ENCODE measurements at places on chromosomes 4 and X. TPM values are rescaled to one million over a fixed set of nuclear protein-coding genes. Genes with fewer than 3 reads are reported as not detected.

DNA sequence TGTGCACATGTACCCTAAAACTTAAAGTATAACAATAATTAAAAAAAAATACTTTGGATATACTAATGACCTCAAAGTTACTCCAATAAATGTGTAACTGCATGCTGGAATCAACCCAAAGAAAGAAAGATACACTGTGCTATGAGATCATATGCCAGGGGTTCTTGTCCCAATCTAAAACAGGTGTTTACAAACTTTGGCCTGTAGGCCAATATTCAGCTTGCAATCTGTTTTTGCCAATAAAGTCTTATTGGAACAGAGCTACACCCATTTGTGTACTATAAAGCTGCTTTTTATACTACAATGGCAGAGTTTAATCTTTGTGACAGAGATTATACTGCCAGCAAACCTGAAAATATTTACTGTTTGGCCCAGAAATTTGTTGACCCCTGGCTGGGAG is 138.8 kb upstream of the AFF2 start:
- no peak for DNase-seq

- no peak for DNase-seq
These were observed 17.7 kb downstream of the ACSL1 start for GRCh38 chr4:184807797-184808712.

DNA sequence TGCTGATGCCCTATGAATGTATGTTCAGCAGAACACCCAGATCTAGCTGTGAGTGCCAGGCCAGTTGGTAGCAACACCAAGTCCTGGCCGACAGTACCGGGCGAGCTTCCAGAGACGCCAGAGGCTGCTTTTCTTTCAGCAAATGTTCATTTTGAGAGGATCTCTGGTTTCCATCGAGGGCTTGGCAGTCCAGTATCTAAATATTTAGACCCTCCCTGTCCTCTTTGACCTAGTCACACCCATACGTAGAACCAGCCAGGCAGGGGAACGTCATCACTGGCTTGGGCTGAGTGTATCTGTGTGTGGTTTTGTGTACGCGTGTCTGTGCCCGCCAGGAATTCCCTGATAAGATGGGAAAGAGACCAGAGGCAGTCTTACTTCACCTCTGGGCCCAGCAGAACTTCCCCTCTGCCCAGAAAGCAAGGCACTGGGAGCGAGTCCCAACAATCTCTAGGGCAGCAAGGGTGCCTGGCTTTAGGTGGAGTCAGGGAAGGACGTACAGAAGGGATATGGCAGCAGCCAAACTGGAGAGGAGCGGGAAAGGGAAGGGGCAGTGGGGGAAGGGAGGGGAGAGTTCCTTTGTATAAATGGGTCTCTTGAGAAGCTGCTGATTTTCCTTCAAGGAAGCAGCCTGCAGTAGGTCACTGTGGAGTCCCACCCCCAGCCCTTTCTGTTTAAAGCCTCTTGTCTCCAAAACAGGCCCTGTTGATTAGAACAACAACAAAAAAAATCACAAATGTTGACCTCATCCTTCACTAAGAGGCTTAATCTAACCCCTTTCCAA is 15.0 kb upstream of the ELF4 start:
- peak; percentile 91 for DNase-seq

DNA sequence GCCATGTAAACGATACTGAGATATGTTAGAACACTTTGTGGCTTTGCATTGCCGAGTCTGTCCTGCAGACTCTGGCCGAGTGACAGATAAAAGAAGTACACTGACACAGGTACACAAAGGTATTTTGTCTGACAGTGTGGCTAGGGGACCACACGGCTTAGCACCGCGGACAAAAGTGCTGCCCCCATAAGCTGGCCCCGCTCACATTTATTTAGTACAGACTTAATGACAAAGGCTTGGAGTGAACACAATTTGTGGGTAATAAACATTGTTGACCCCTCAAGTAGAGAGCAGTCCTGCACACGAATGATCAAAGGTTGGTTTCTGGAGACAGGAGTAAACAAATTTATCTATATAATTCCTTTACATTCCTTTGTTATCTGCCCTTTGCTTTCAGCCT is 976.8 kb downstream of the TRAM1L1 start:
- no peak for DNase-seq

DNA sequence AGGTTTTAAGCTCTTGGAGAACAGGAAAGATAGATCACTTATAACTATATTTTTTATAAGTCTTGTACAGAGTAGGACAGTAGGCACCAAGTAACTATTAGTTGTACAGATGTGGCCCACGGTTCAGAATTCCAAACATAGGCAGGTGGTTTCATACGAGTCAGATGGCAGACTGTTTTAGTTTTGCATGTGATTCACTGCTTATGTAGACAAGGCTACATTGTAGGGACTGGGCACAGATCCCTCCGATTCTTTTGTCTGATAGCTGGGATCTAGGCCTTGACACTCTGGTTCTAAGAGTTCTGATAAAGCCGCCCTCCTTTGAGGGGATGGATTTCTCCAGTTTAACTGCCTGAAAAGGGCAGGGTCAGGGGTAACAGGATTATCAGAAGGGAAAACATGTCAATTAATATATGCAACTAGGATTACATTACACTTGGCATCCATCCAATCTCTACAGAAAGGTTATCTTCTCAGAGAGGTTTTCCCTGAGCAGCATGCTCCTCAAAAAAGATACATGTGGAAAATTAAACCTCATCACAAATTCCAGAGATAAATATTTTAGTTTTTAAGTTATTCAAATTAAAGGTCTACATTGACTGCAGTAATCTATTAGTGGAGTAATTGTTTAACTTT is 87.8 kb downstream of the SPRY1 start:
- no peak for DNase-seq

GRCh38 chr4:158859661-158860060 is 90.8 kb downstream of the FNIP2 start:
- DNase-seq, result no peak

DNA sequence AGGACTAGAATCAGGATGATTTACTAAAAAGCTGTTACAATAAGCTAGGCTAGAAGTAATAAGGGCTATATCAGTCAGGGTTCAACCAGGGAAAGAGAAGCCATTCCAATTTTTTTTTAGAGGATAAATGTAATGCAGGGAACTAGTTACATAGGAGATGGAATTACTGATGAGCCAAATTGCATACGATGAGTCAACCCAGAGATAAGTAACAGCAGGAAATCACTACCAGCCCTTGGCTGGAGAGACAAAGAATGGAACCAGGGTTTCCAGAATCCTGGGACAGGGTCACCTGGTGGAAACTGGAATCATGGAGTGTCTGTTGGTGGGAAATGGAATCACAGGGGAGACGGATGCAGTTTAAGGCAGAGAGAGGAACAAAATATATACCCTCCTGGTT is 13.1 kb upstream of the MAGEA4 start:
- DNase-seq, result no peak

GRCh38 chrX:19682712-19683331 is 167.5 kb upstream of the MAP3K15 start:
- DNase-seq, result peak; percentile 80

DNA sequence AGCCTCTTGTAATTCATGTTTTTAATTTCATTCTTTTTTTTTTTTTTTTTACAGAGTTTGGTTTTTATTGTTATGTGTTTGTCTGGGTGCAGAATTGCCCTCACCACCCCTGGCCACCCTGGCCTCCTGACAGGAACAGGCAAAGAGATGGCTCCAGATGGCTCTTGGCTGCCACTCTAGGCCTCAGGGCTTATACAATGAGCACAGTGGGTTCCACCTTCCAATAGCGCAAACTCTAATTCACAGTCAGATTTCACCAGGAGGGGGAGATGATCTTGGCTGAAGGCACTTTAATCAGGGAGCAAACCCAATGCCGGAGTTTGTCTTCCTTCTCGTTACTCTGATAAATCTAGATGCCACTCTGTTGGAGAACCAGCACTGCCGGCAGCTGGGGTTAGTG is 24.8 kb downstream of the CPE start:
- DNase-seq, result no peak

GRCh38 chrX:153969904-153970356 is 1.7 kb downstream of the HCFC1 start:
- no peak for DNase-seq

DNA sequence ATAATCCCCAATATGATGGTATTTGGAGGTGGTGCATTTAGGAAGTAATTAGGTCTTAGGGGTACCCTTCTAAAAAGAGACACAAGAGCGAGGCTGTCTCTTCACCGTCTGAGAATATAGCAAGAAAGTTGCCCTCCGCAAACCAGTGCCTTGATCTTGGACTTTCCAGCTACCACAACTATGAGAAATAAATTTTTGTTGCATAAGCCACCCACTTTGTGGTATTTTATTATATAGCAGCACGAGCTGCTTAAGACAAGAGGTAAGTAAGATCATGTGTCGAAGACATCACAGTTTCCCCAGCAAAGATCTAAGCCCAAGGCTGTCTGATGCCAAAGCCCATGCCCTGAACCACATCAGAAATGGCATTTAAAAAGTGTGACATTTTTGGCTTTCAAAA is 9.6 kb upstream of the EXOSC9 start:
- DNase-seq, result no peak

GRCh38 chrX:107924136-107924746 is 57.9 kb downstream of the TEX13B start:
- no peak for DNase-seq

GPR143 gene
- polyA plus RNA-seq, result not detected

GRIPAP1 gene
- polyA plus RNA-seq, result 42.0 TPM

NAP1L3 gene
- polyA plus RNA-seq, result 1.9 TPM

PLCXD1 gene
- 9.6 TPM for polyA plus RNA-seq

TMEM150C gene
- polyA plus RNA-seq, result 1.2 TPM

L1CAM gene
- not detected for polyA plus RNA-seq

All from sigmoid colon (tissue), 7 donors.